ENCODE measurements at places on chromosomes 6 and 20. TPM values are rescaled to one million over a fixed set of nuclear protein-coding genes. Genes with fewer than 3 reads are reported as not detected.

TSBP1 gene
- polyA plus RNA-seq, result not detected

HAO1 gene
- not detected for polyA plus RNA-seq

SALL4 gene
- not detected for polyA plus RNA-seq

C6orf58 gene
- not detected for polyA plus RNA-seq

KCNB1 gene
- polyA plus RNA-seq, result not detected

DNA sequence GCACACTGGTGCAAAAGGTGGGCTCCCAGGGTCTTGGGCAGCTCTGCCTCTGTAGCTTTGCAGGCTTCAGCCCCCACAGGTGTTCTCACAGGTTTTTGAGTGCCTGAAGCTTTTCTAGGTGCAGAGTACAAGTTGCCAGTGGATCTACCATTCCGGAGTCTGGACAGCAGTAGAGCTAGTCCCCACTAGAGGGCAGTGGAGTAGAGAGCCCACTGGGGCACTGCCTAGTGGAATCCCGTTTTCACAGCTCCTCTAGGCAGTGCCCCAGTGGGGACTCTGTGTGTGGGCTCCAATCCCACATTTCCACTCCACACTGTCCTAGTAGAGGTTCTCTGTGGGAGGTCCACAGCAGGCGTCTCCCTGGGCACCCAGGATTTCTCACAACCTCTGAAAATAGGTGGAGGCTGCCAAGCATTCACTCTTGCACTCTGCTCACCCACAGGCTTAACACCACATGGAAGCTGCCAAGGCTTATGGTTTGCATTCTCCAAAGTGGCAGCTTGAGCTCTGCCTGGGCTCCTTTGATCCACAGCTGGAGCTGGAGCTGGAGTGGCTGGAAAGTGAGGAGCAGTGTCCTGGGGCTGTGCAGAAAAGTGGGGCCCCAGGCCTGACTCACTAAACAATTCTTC, 86.3 kb upstream of the PROKR2 start:
- H3K4me1 ChIP-seq, result no peaks in the 10 kb centered on the region
- no peaks in the 10 kb centered on the region for H3K27me3 ChIP-seq
- H3K27ac ChIP-seq, result no peak overlapping the region
- no peak for DNase-seq

GRCh38 chr20:48026981-48027592, 241.8 kb upstream of the SULF2 start:
- no peak for DNase-seq
- no peak overlapping the region for H3K4me3 ChIP-seq
- H3K36me3 ChIP-seq, result no peaks in the 10 kb centered on the region
- peak overlapping the region; percentile 29 for H3K27ac ChIP-seq
- H3K27me3 ChIP-seq, result no peaks in the 10 kb centered on the region

DNA sequence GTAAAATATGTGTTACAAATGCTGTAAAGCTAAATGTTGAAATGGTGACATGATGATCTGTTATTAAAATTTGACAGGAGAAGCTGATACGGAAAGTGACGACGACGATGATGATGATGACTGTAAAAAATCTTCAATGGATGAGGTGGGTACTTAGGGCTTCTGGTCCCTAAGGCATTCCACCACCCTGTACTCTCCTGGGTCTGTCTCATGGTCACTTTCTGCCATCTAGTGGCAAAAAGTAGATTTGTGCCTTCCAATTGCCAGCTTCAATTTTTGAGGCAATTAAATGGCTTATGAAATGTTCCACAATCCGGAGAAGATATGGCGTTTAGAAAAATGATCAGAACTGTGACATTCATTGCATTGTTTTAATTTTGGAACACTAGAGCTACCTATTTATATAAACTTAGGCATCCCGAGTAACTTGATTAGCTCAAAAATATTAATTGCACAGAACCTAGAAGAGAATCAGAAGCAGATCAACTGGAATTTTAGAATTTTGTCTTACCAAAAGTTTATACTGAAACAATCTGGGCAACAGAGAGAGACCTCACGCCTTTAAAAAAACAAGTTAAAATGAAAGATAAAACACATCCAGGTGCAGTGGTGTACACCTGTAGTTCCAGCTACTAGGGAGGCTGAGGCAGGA, 346.5 kb upstream of the PLCB4 start:
- DNase-seq, result peak; percentile 30
- no peaks in the 10 kb centered on the region for H3K36me3 ChIP-seq
- no peak overlapping the region for H3K27ac ChIP-seq
- H3K27me3 ChIP-seq, result 0 out of 2 replicates have a peak, but pooled peaks cover 2% of the 10 kb centered on the region
- no peak overlapping the region for H3K4me3 ChIP-seq

GRCh38 chr6:95117236-95117635, 460.1 kb upstream of the MANEA start:
- no peaks in the 10 kb centered on the region for H3K27me3 ChIP-seq
- H3K36me3 ChIP-seq, result no peaks in the 10 kb centered on the region
- no peak overlapping the region for H3K4me3 ChIP-seq
- no peak overlapping the region for H3K27ac ChIP-seq
- H3K4me1 ChIP-seq, result no peaks in the 10 kb centered on the region

DNA sequence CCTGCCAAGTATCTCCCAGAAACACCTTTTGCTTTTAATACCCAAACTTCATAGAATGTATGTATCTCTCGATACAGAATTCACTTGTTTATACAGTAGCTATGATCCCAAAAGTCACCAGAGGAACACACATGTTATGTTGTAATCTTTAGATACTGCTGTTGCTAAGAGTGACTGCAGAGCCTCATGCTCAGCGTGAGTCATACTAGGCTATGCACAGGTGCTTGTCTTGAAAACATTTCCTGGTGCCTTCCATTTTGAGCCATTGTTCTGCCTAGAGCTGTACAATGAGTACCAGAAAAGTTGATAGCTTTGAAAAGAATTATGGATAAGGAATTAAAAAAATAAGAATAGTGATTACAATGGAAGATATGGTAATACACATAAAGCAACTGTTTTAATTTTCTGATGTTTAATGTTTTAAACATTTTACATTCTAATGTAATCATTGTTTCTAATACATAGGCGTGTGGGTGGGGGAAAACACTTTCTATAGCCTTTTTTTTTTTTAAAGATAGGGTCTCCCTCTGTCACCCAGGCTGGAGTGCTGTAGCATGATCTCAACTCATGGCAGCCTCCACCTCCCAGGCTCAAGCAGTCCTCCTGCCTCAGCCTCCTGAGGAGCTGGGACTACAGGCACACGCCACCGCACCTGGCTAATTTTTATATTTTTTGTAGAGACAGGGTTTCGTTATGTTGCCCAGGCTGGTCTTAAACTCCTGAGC, 79.4 kb downstream of the CD24 start:
- H3K36me3 ChIP-seq, result no peaks in the 10 kb centered on the region
- H3K27ac ChIP-seq, result no peak overlapping the region
- no peaks in the 10 kb centered on the region for H3K27me3 ChIP-seq
- DNase-seq, result no peak
- no peak overlapping the region for H3K4me3 ChIP-seq

DNA sequence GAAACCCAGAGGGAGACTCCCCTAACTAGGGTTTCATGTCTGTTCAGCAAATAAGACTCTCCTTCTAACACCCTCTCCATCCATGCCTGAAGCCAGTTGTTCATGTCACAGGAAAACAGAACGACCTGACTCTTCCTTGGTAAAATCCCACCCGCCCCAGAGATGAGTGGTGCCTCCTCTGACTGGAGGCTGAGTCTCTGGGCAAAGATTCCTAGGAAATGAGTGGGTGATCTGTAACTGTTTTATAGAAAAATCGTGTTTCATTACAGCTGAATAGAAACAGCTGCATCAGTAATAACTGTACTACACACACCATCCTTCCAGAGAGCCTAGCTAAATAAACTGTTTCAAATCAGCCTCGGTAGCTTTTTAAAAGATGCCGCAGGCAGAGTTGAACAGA, 37.4 kb upstream of the MRPS10 start:
- no peak for DNase-seq
- H3K4me1 ChIP-seq, result no peaks in the 10 kb centered on the region
- H3K36me3 ChIP-seq, result no peaks in the 10 kb centered on the region
- no peak overlapping the region for H3K27ac ChIP-seq

DNA sequence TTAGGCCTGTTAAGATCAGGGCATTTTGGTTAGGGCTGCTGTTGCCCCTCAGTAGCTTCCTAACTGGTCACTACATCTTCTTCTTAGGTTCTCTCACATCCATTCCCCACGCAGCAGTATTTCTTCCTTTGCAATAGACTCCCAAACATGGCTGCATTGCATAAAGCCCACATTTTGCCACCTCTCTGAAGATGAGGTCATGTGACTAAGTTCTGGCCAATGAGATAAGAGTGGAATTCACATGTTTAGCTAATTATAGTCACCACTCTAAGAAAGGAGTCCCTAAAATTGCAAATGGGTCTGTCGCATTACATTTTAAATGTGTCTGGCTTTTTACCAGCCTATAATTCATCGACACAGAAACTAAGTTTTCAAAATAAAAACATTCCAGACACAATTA, 9.3 kb upstream of the DOK5 start:
- no peak overlapping the region for H3K4me3 ChIP-seq
- H3K27me3 ChIP-seq, result no peaks in the 10 kb centered on the region
- H3K36me3 ChIP-seq, result no peaks in the 10 kb centered on the region
- no peaks in the 10 kb centered on the region for H3K4me1 ChIP-seq
- DNase-seq, result no peak
- no peak overlapping the region for H3K27ac ChIP-seq

- no peaks in the 10 kb centered on the region for H3K4me1 ChIP-seq
- H3K27ac ChIP-seq, result no peak overlapping the region
- DNase-seq, result no peak
- no peak overlapping the region for H3K4me3 ChIP-seq
- no peaks in the 10 kb centered on the region for H3K27me3 ChIP-seq
These were observed 330.1 kb upstream of the MARCKS start for GRCh38 chr6:113526995-113527394.

- peak overlapping the region; percentile 75 for H3K4me3 ChIP-seq
- H3K27me3 ChIP-seq, result no peaks in the 10 kb centered on the region
- no peaks in the 10 kb centered on the region for H3K4me1 ChIP-seq
- H3K27ac ChIP-seq, result no peak overlapping the region
- DNase-seq, result no peak
These were observed 132.8 kb upstream of the ZNF184 start for GRCh38 chr6:27605401-27606342.

DNA sequence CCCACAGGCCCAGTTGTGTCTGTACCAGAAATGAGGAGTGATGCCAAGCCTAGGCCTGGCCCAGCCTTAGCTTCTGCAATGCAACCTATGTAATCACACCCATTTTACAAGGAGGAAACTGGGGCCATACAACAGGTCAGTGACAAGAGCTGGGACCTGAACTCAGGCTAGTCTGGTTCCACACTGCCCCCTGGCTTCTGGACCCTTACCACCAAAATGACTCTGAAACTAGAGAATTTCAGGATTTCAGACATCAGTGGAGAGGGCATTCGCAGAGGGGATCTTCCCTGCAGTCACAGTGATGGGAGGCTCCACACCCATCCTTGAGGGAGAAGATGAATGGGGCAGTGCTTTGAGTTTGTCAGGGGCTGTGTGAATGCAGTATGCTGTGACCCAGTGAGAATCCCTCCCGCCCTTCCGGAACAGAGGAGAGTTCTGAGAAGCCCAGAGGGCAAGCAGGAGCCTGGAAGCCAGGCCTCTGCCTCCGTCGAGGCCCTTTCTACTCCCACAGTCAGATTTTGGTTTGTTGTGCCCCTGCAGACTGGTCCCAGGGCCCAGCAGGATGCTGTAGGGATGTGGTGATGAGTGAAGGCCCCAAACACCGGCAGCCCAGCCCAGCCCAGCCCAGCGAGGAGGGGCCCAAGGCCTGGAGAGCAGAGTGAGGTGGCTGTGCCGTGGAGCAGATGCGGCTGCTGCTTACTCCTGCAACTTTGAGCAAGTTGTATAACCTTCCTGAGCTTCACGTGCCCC, 48.1 kb upstream of the MYL9 start:
- no peaks in the 10 kb centered on the region for H3K27me3 ChIP-seq
- H3K4me1 ChIP-seq, result peaks cover 21% of the 10 kb centered on the region
- H3K27ac ChIP-seq, result peak overlapping the region; percentile 59
- H3K4me3 ChIP-seq, result no peak overlapping the region

GRCh38 chr6:38762848-38763247, 47.7 kb downstream of the DNAH8 start:
- H3K27ac ChIP-seq, result no peak overlapping the region
- no peaks in the 10 kb centered on the region for H3K36me3 ChIP-seq
- DNase-seq, result no peak
- H3K4me3 ChIP-seq, result no peak overlapping the region
- peaks cover 3% of the 10 kb centered on the region for H3K4me1 ChIP-seq
- H3K27me3 ChIP-seq, result no peaks in the 10 kb centered on the region

GRCh38 chr20:10179574-10180298, 38.9 kb upstream of the SNAP25 start:
- no peak overlapping the region for H3K4me3 ChIP-seq
- no peaks in the 10 kb centered on the region for H3K36me3 ChIP-seq
- DNase-seq, result no peak
- no peaks in the 10 kb centered on the region for H3K27me3 ChIP-seq

DNA sequence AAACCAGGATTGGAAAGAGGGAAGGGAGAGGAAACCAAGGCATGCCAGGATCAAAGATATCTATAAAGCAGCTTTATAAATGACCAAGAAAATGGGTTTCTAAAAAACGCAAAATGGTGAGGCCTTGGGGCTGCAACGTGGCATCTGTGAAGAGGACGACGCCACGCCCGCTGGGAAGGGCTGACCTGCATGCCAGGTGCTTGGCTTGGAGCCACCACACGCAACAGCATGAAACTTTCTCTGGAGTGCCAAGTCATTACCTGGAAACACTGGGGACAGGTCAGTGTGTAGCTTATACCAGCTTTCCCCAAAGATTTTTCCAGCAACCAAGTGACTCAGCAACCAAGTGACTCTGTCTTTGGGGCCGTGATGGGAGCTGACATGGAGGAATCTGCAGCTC, 82.5 kb downstream of the POPDC3 start:
- H3K27ac ChIP-seq, result no peak overlapping the region
- no peak for DNase-seq
- no peaks in the 10 kb centered on the region for H3K36me3 ChIP-seq
- no peaks in the 10 kb centered on the region for H3K4me1 ChIP-seq

- no peak for DNase-seq
- no peak overlapping the region for H3K27ac ChIP-seq
- peaks cover 27% of the 10 kb centered on the region for H3K36me3 ChIP-seq
- H3K27me3 ChIP-seq, result no peaks in the 10 kb centered on the region
- H3K4me1 ChIP-seq, result no peaks in the 10 kb centered on the region
- no peak overlapping the region for H3K4me3 ChIP-seq
These were observed 31.0 kb downstream of the ZC3H12D start for GRCh38 chr6:149453597-149454345.

DNA sequence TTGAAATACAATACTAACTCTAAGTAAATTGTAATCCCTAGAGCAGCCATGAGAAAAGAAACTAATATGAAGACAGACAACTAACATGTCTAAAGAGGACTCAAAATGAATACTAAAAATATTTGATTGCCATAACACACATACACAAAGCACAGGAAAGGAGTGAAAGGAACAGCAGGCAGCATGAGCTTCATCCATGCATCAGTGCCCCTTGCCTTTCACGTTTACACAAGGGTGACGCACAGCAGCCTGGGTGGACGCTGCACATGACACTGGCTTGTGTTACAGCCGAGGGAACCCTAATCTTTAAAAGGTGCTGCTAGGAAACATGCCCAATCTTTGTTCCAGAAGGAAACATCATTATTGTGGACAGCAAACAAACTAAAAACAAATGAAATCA, 123.5 kb downstream of the MAN1A1 start:
- no peaks in the 10 kb centered on the region for H3K4me1 ChIP-seq
- no peak for DNase-seq
- no peak overlapping the region for H3K4me3 ChIP-seq

GRCh38 chr6:165220045-165220444, 89.4 kb downstream of the C6orf118 start:
- H3K27me3 ChIP-seq, result no peaks in the 10 kb centered on the region
- H3K36me3 ChIP-seq, result no peaks in the 10 kb centered on the region
- H3K27ac ChIP-seq, result no peak overlapping the region
- no peak overlapping the region for H3K4me3 ChIP-seq
- no peaks in the 10 kb centered on the region for H3K4me1 ChIP-seq

- H3K4me1 ChIP-seq, result no peaks in the 10 kb centered on the region
- H3K36me3 ChIP-seq, result no peaks in the 10 kb centered on the region
- no peak overlapping the region for H3K4me3 ChIP-seq
- no peak for DNase-seq
- H3K27ac ChIP-seq, result no peak overlapping the region
- no peaks in the 10 kb centered on the region for H3K27me3 ChIP-seq
These were observed 231.2 kb upstream of the ZFP64 start for GRCh38 chr20:52422574-52423336.
